ENCODE measurements at places on chromosomes 7 and 10.

- no peak for DNase-seq
Observed at GRCh38 chr7:108253275-108254044, 123.3 kb upstream of the LAMB4 start.

GRCh38 chr7:18727115-18727870, 231.7 kb downstream of the HDAC9 start:
- DNase-seq, result no peak

DNA sequence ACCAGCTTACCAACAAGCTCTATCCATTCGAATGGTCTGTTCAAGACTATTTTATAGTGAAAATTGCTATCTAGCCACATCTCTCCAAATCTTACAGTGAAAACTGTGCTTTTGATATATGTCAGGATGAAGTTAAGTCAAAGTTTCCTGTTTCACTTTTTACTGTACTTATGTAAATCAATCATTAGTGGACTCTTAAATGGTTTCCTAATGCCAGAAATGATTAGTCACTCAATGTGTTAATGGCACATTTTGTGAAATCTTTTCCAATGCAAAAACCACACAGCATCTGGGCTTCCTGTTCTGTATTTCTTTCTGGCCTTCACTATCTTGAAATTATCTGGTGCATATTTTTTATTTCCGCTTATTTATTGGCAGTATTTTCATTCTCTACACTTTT, 87.3 kb upstream of the STEAP1B start:
- DNase-seq, result no peak

DNA sequence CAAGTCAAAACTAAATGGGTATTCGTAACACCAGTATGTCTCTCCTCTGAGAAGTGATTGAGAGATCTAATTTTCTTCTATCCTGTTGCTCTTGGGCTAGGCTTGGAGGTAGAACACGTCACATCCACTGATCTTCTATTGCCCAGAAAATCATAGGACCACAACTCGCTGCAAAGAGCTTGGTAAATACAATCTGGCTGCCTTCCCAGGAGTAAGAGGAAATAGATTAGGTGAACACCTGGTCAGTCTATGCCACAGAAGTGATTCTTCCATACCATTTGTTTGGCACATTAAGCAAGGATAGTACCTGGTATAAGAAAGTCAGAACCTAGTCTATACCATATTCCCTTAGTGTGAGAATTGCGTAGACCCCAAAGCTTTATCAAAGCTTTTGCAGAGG, 129.3 kb upstream of the PHYHIPL start:
- no peak for DNase-seq

- DNase-seq, result no peak
Observed at GRCh38 chr7:20310963-20311742, 19.5 kb upstream of the ITGB8 start.

DNA sequence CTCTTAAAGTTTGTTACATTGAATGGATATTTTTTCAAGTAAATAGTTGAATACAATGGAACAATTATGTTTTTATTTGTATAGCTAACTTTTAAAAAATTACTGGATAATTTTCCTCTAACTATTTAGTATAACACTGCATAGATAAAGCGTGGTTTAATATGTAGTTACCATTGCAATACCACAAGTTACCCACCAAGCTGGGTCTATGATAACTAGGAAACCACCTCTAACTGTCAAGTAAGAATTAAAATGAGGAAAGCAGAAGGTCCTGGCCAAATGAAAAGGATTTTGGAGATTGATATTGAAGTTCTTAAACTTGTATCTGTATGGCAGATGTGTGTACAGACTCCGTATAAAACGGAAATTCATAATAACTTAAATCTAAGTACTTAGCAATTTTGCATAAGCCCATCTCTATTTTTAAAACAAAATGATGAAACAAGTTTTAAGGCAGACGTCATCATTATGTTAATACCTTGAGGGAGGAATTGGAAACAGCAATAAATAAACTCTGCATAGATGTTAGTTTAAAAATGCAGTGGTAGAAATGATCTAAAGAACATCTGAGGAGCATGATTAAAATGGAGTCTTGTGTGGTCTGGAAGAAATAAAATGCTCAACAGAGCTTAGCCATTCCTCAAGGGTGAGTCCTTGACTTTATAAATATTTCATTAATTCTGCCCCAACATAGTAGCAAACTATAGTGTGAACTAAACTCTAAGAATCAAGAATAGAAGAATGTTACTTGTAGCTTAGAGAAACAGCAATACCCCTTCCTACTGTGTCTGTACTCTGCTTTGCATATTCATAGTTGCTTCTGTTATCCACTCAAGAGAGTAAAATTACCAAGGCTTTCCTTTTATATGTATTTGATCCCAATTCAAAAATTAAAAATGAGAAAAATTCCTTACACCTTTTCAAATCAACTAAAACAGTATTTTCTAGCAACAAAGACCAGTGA, 206.4 kb upstream of the FERD3L start:
- no peak for DNase-seq

DNA sequence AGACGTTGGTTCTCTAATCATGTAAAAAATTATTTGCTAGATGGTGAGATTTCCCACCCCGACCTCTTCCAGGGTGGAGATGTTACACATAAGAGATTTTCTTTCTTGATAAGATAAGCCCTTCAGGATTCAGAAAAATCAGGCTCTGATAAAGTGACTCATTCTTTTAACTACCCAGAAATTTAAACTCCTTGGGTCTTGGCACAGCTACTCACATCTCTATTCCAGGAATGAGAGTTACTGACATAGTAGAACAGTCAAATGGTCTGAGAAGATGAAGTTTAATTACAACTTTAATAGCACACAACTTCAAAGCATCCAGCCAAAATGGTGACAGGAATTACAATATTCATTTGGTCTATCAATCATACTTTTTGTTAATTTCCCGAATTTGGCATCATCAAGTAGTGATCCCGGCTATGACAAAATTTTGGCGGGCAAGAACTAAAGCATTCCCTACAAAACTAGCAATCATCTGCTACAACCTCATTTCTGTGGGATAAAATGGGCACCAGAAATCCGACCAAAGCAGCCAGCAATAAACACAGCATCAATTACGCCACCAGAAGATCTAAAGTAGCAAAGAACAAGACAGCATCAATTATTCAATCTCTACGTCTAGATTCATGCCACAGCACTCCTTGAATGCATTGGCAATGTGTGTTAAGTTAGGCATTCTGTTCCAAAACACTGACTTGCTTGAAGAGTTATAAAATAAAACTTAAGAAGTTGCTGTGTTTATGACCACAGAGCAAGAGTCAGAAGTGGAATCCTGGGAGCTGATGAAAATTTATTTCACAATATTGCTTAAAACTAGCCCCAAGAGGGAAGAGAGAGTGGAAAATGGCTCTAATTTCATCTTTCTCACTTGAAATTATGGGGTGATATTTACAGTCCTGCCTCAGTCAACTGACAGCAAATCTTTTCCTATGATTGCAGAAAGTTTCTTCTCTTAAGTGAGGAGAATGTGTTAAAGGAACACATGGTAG, 565.7 kb upstream of the ANKRD30A start:
- no peak for DNase-seq
